Left colon (tissue), 2 donors: ENCODE measurements at places on chromosomes 1 and 21. TPM values are rescaled to one million over a fixed set of nuclear protein-coding genes. Genes with fewer than 3 reads are reported as not detected.
A peak's percentile ranks its signal among the peaks of the same experiment; 100 is the strongest.

GRCh38 chr1:100721526-100722207 is 2.1 kb downstream of the VCAM1 start:
- no peak for DNase-seq

- DNase-seq, result no peak
Observed at GRCh38 chr1:199448646-199449045, 578.9 kb upstream of the NR5A2 start.

DNA sequence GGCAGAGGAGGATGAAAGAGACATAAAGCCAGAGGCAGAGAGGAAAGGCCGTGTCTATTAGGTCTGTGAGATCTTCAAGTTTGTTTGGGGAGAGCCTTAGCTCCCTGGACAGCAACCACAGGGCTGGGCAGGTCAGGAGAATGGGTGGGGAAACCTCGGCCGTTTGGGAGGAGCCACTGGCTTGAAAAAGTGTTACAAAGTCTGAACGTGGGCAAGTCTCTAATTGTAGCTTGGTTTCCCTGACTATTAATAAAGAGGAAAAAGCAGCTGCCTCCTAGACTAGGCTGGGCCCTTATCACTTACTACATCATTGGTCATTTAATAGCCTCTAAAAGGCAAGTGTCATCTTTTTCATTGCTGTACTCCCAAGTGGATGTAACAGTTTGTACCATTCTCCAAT is at the start of gene CCDC17:
Gene CCDC17, minus strand, starts transcription at position 83 of the 400 bp plus-strand sequence. CDS start 145 bp downstream, outside the sequence.
- no peak for DNase-seq

ANKRD65 gene
- 0.76 TPM for total RNA-seq

GRCh38 chr1:156899956-156900718 is 6.6 kb downstream of the PEAR1 start:
- no peak for DNase-seq

FCGR3A gene
- total RNA-seq, result 11.7 TPM

DNA sequence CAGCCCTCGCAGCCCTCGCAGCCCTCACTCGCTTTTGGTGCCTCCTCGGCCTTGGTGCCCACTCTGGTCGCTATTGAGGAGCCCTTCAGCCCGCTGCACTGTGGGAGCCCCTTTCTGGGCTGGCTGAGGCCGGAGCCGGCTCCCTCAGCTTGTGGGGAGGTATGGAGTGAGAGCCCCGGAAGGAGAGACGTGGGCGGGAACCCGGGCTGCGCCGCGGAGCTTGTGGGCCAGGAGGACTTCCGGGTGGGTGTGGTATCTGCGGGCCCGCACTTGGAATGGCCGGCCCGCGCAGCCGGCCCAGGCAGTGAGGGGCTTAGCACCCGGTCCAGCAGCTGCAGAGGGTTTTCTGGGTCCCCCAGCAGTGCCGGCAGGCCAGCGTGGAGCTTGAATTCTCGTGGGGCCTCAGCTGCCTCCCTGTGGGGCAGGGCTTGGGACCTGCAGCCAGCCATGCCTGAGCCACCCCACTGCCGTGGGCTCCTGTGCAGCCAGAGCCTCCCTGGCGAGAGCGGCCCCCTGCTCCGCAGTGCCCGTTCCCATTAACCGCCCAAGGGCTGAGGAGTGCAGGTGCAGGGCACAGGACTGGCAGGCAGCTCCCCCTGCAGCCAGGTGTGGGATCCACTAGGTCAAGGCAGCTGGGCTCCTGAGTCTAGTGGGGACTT is 9.9 kb upstream of the CFHR2 start:
- no peak for DNase-seq

- DNase-seq, result no peak
Observed at GRCh38 chr1:239164451-239165180, 221.8 kb upstream of the CHRM3 start.

GRCh38 chr1:206469933-206470691 is at the start of gene IKBKE:
Gene IKBKE, plus strand, starts transcription at chr1:206470476. Its CDS starts 2,752 bp downstream, at chr1:206473228.
- DNase-seq, result peak; percentile 74

ST6GALNAC3 gene
- 13.3 TPM for total RNA-seq

DNA sequence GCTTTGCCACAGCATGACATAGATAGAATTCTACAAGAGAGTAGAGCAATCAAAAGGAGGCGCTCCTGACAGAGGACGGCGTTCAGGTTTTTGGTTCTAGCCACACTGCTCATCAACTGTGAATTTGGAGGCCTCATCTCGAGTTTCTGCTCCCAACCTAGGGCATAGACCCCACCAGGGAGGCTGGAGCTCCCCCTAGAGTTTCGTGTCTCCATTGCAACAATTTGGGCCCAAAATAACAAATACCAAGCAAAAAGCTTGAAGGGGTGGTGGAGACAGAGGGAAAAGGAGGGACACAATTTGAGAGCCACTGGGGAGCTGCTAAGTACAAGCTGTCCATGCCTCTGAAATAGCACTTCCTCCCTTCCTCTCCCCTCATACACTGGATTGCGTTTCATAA is 297.0 kb downstream of the GPATCH2 start:
- DNase-seq, result peak; percentile 5

GRIK1 gene
- 0.14 TPM for total RNA-seq

RGS7 gene
- total RNA-seq, result not detected

KRTAP10-3 gene
- total RNA-seq, result not detected

DNA sequence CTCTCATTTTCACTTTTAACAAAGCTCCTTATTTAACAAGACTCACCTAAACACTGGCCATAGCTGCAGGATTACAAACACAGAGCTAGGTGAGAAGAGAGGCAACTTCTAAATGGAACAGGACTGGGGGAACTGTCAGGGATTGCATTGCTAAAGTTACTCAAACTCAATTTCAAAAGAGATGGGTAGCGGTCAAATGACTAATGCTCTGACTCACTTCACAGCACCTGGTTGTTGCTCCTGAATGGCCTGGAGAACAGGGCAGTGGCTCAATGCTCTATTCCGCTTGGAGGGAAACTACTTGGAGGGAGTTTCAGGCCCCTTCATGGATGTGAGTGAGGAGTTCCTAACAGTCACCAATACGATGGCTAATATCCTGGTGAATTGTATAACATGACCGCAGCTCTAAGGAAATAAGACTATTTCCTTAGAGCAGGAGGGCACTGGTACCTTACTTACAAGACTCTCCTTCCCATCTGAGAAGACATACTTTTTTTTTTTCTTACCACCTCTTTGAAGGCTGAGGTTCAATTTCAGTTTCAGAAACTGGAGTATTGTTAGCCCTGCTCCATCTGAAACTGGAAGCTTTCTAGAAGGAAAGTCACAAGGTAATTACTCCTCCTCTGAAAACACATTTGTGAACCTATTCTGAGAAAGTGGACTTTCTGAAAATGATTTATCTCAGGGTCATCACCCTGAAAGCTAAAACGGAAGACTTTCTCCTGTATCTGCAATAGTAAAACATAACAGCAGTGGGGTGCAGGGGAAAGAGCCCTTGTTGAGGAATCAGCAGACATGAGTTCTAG is 9.5 kb downstream of the DPT start:
- DNase-seq, result no peak

GABPB2 gene
- 15.8 TPM for total RNA-seq
